ENCODE measurements at places on chromosomes 12 and 14.

DNA sequence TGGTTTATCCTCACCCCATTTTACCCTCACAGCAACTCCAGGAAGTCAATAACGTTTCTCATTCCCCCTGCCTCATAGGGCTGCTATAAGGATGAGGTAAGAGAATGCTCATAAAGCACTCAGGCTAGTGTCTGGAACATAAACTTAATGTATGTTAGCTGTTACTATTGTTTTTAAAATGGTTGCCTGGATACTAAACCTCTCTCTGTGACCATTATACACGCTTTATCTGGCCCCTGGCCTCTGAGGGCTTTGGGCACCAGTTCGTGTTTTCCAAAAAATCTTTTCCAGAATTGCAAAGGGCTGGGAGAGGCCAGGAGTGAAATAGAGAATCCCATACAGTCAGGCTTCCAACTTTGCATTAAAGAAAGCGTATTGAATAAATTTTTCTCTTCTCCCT is 113.9 kb downstream of the KTN1 start:
- DNase-seq, result no peak

GRCh38 chr14:40796168-40796567 is 810.5 kb upstream of the LRFN5 start:
- no peak for DNase-seq

DNA sequence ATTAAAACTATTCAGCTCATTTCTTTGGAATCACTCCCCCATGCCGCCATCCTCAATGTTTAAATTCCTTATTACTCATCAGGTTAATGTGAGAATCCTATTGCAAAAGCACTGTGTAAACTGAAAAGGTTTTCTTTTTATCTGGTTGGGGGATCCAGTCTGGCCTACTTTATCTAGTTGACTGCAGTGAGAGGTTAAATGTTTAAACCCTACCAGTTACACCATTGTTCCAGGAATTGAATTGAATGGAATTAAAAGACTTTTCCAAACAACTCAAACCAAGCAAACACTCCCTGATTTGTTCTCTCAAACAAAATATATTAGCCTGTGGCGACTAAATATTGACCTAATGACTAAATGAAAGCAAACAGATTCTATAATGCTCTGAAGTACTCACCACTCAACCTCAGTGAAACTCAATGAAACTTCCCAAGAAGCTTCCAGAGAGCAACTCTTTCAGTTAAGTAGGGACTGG is 100.5 kb downstream of the VEZT start:
- no peak for DNase-seq

- peak; percentile 32 for DNase-seq
These were observed at the start of gene FBLN5 for GRCh38 chr14:91947475-91948184. Gene FBLN5 (minus strand): TSS chr14:91947694. CDS start chr14:91947229, 465 bp downstream.

DNA sequence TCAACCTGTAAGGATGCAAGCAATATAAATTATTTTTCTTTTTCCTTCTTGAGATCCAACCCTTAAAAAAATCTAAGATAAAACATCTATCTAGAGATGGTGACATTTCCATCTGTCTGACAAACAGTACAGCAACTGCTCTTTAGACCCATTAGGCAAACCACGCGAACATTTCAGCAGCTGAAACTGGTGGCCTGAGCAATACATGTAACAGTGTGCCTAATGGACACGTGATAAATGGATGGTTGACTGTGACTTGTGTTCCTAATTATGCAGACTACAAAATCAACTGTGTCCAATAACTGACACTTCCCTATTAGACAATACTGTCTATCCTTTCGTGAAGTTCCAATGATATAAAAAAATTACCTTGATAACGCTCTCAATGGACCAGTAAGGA is 18.9 kb downstream of the E2F7 start:
- DNase-seq, result no peak

- DNase-seq, result no peak
These were observed 667.1 kb upstream of the FBXO33 start for GRCh38 chr14:40099316-40099715.

DNA sequence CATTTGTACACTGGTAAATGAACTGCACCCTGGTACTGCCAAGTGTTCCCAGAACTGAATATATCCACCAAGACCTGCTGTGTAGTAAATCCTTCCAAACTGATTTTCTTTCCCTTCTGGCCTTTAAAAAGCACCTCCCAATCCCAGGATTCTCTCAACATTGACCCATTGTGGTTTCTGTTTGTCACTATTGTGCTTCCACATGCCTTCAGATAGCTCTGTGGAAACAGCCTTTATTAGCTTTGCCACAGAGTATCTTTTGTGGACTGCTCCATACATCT is 949 bp upstream of the KIF21A start:
- DNase-seq, result no peak

DNA sequence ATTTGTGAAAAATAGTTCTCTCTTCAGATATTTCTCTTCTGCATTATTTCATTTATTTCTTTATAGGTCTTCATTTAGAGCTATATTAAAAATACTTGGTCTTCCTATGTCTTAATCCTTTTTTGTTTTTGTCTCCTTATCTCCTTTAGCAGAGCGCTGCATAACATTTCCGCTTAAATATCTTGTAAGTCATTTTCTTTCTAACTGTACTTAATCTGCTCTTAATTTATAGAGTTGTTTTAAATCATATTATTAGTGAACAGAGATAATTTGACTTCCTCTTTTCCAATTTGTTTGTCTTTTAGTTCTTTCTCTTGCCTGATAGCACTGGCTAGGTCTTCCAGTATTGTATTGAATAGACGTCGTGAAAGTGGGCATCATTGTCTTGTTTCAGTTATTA is 18.0 kb downstream of the LUM start:
- DNase-seq, result no peak

DNA sequence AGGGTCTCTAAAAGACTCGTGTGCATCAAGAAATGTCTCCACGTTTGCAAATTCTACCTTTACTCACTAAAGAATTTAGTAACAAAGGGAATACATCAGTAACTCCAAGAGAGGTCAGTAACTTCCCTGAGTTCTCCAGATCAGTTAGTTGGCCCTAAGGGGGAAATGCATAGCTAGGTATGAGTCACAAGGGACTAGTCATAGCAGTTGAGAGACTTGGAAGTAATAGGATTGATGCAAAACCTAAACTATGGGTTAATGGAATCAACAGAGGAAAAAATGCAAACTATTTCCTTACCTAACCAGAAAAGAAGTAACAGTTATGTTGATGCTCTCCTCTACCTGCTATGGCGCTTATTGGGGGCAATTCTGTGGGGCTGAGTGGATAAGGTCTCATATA is 148.8 kb upstream of the GARIN6 start:
- DNase-seq, result no peak

DNA sequence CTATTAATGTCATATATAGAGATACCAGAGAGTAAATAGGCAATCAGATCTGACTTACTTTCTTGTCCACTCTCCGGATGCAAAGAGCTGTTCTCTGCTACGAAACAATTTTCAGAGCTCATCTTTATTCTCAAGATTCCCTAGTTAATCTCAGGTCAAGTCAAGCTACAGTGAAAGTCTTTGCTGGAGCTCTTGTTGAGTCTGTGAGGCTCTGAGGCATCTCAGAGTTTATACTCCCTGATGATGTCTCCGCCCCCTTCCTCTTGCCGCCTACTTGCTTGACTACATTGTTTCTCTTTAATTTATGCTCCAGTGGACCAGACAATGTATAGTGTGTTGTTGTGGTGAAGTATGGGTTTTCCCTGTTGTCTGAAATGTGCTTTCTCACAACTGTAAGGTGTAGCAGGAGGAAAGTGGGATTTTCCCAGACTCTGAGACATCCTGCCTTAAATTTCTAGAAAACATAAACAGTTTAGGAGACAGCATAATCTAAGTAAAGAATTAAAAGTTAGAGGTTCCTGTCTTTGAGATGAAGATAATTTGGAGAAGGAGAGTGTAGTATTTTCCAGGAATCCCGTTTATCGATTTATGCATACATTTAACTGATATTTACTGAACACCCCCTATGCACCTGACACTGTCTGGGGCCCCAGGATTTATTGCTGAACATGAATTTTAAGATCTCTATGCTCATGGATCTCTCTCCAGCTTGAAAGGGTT is at the start of gene CD69:
Gene CD69 (minus strand): TSS at position 203 of the 720 bp plus-strand sequence. CDS start 81 bp downstream, at position 122.
- peak; percentile 95 for DNase-seq

DNA sequence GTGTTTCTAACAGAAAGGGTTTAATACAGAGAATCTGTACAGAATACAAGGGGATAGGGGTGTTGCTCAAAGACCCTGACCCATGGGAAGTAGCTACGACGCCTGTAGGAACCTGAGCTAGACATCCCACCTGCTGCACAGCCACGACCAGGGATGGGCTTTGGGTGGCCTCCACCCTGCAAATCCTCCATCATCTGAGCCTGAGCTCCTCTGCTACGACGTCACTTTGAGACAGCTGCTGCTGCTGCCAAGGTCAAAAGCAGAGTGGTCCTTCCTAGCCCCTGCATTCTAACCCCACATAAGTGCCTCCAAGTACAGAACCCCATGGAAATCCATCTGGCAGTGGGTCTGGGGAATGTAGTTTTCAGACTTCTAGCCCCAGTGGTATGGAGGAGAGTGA is 43.8 kb downstream of the JAG2 start:
- no peak for DNase-seq

DNA sequence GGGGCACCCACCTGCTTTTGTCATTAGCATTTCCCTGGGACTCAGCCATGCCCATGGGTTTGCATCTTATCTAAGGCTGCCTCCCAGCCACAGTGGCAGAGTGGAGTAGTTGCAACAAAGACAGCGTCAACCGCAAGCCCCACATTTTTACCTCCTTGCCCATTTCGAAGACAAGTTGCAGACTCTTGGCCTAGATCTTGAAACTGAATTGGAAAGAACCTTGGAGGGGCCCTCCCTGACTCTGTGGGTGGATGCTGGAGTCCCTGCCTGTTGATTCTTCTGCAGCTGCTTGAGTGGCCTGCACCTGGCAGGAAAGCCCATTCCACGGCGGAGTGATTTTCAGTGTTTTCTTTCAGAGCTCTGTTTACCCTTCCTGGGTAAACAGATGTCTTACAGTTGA is 309.0 kb downstream of the VRK1 start:
- DNase-seq, result no peak

DNA sequence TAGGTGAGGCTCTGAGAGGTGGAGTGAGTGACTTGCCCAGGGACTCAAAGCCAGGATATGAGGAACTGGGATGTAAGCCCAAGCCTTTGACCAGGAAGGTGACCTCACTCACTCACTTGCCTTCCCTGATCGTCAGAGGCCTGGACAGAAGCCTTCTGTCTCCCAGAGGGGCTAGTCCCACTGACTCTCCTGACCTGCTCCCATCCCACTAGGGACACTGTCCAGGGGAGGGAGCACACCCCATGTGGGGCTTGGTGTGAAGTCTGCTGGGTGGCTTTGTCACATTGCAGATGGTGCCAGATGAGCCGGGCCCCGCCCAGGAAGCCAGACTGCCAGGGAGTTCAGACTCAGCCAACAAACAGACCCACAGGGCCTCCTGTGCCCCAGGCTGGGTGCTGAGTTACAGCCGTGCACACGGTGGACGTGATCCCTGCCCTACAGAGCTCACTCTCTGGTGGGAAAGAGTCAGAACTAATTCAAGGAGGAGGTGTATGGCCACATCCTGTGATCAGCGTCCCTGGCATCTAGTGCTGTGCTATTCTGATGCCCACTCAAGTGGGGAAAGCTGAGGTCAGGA is 28.3 kb downstream of the MMAB start:
- peak; percentile 35 for DNase-seq
